ENCODE measurements at places on chromosomes 2 and 18. TPM values are rescaled to one million over a fixed set of nuclear protein-coding genes. Genes with fewer than 3 reads are reported as not detected.

REG1B gene
- not detected for polyA plus RNA-seq

C1QL2 gene
- polyA plus RNA-seq = not detected

RNF125 gene
- 0.04 TPM for polyA plus RNA-seq

ZNF236 gene
- 7.7 TPM for polyA plus RNA-seq

SOCS6 gene
- 21.9 TPM for polyA plus RNA-seq

REG3G gene
- not detected for polyA plus RNA-seq

All from neural cell (in vitro differentiated cells).